NCI-H187 (cell line): ENCODE measurements at places on chromosomes 13 and 19.

DNA sequence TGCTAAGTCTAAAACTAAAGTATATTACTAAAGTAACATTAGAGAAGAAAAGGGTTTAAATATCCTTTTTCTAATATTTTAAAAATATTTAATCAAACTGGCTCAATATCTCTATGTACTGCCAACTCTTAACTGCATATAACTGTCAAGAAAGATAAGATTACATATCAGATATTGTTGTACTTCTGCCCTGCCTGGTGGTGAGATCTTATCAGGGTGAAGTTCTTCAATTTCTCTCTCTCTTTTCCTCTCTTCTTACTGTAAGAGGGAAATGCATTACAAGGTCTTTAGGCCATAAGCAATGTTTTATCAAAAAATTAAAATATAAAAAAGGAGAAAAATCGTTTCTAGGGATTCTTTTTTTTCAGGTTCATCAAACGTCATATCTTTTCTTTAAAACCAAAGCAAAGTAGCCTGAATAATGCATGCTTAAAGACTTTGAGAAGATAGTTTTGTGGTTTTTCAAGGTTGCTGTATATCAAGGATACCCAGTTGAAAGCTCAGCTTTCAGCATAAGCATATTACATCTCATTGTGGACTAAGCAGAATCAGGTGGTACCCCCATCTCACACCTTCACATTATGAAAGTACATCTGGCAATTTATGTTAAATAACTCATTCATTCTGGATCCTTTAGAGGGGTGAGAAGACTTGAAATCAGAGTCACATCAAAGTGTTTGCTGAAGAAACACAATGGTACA, 1625.7 kb upstream of the SLC10A2 start:
- DNase-seq, result no peak

DNA sequence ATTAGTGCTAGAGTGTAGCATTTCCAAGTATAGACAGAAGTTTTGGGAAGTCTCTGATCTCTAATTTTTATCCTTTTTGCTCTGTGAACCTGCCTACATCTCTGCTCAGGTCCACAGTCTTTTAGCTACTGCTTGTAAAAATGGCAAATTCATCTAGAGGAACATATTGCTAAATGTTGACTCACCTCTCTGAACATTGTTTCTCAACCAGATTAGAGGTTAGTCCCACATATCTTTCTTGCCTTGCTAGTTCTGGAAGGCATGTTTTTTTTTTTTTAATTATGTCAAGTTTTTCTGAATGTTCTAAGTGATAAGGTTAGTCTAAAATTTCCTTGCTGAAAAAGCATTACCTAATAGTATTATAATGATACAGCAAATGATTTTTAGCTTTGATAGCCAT, 2889.6 kb upstream of the PCDH20 start:
- DNase-seq, result no peak

- DNase-seq, result no peak
Measured at GRCh38 chr13:36531746-36532486, 99.6 kb downstream of the CCNA1 start.

GRCh38 chr19:48609571-48610108, 3.1 kb downstream of the SPACA4 start:
- DNase-seq, result no peak

DNA sequence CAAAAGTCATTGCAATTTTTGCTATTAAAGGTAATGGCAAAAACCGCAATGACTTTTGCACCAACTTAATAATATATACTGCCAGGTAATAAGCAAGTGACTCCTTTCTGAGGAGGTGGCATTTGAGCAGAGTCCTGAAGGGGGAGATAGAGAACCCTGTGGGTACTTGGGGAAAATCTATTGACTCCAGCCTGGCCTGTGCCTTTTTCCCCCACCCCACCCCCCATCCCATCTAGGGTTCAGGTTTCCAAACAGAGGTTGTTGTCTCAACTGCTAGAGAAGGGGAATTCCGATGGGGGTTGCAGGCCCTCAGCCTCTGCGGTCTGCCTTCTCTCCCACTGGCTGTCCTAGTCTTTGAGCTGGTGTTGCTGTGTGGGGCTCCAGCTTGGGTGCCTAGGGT, 11.5 kb downstream of the S1PR2 start:
- DNase-seq, result no peak

GRCh38 chr13:21973437-21974125, 302.7 kb downstream of the FGF9 start:
- DNase-seq, result no peak

GRCh38 chr13:38814331-38814730, 127.5 kb downstream of the FREM2 start:
- DNase-seq, result no peak

DNA sequence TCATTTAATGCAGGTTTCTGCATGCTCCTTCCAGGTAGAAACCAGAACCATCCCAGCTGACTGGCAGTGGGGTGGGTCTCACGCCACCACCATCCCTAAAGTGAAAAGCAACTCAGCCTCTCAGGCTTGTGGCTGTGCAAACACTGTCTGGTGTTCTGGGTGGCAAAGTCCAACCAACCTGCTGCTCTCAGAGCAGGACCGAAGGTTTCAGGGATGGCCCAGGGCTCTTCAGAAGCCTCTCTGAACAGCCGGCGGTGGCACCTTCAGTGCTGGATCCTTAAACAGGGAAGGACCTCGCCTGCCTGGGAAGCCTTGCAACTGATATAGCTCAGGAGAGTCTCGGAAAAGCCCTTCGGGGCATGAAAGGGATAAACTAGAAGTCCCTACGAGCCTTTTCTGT, 100.8 kb downstream of the COL4A1 start:
- DNase-seq, result no peak
